ENCODE measurements at places on chromosomes 2 and 18.

DNA sequence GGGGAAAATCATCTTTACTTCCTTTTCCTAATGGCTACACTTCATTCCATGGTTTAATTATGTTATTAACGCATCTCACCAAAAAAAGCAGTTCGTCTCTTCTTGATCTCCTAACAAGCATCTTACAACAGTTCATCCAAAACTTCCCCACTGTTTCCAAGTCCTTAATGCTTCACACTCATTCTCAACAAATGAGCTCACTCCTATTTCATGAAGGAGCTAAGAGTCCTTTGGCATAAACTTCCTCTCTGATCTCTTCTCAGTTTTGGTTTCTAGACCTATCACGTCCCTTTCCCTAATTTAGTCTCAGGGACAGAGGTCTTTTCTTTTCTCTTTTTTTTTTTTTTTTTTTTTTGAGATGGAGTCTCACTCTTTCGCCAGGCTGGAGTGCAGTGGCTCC lies 205.9 kb upstream of the SLC39A10 start:
- DNase-seq = no peak

- DNase-seq = no peak
These were observed 24.0 kb downstream of the RAX start for GRCh38 chr18:59249199-59249774.

GRCh38 chr2:119223521-119224390 lies at the start of gene STEAP3:
Gene STEAP3, plus strand, starts transcription at chr2:119223834. Its CDS starts 7,179 bp downstream, at chr2:119231013.
- no peak for DNase-seq

DNA sequence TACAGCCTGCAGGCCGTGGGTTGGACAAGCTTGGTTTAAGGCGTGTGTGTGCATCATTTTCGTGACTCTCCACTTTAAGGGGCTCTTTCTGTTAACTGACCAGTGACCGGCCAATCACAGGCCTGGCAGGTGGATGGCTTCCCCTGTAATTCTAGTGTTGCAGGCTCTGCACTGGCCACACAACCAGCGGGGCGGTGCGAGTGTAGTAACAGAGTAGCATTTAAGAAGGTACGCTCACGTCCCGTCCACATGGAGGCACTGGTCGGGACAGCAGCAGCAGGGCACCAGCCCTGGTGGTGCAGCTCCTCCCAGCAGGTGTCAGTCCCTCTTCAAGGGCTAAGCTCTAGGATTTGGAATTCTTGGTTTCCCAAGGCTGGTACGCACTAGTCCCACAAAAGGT lies 8.0 kb upstream of the ANO7 start:
- DNase-seq = no peak

- DNase-seq = no peak
These were observed 49.4 kb downstream of the BCL11A start for GRCh38 chr2:60504049-60504448.

GRCh38 chr2:101679037-101679726 lies 18.3 kb upstream of the MAP4K4 start:
- DNase-seq = no peak

DNA sequence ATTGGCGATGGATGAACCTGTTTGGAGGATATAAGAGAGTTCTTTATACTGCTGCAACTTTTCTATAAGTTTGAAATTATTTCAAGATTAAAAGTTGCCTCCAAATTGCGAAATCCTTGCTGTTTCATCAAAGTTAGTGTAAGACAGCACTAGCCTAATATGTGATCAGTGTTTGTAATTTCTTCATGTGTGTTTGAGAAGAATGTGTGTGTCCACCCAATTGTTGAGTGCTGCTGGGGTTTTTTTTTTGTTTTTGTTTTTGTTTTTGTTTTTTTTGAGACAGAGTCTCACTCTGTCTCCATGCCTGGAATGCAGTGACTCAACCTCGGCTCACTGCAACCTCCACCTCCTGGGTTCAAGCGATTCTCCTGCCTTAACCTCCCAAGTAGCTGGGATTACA lies 33.4 kb downstream of the CDK15 start:
- no peak for DNase-seq

DNA sequence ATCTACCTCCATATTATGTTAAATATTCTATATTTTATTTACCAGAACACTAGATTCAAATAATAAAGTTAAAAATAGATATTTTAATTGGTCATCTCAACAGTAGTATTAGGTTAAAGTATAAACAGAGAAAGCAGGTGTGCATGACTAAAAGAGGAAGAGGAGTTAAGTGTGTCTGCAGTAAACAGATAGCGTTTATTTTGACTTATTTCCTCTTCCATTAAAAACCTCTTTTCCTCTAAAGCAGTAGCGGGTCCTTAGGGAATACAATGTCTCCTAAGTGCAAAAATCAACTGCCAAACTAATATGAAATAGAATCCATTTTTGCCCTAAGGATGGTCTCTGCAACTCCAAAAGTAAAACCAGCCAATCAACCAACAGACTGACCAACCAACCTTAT lies 27.7 kb downstream of the EIF2AK3 start:
- no peak for DNase-seq

DNA sequence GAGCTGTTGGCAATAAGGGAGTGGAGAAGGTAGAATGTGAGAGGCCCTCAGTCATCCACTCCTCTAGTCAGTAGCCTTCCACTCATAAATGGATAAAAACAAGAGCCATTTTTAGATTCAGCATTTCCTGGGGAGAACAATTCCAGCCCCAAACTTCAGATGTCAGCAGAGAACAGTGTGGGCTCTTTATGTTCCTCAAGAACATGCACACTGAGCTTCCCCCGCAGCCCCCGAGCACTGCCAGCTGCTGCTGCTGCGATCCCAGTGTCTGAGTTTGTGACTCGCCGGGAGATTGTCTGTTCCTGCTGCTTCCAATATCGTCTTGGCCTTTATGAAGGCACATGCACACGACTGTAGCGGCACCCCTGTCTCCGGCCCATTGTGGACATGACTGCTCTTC lies 143.7 kb upstream of the CTNNA2 start:
- DNase-seq = no peak

DNA sequence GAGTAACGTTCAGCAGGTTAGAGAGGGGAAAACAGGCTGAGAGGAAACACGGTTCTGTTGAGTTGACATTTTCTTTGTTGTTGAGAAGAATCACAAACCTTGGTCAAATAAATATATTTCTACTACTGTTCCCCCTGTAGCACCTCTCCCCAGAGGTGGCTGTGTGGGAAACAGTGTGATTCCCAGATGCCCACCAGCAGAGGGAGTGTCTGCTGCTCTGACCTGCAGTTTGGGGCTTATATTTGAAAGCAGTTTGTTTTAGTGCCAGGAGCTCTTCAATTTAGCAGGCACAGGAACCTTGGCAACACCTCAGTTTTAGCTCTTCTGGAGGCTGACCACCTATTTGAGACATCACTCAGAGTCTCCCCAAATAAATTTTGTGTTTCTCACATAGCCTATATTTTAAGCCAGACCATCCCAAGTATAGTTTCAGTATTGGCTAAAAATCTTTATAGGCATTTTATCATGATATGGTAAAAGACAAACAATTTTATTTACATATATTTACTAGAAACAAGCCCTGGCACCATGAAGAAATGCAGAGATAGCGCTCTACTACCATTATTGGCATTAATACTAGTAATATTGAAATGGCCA lies 75.7 kb downstream of the PIK3C3 start:
- no peak for DNase-seq

DNA sequence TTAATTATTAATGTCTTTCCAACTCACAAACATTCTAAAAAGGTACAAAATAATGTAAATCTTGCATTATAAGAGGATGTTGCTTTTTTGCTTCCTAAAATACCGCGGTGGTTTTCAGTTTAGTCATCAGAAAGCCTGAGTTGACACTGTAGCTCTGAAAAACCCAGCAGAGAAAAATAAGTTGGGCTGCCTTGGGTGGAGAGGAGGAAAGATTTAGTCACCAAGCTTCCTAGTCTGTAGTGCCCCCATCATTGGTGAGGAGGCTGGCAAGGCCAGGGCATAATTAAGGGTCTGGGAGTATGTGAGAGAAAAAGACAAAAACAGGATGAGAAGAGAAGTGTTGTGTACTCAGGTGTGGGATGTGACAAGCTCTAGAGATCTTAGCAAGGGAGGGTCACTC lies 5.7 kb downstream of the PTPRM start:
- DNase-seq = no peak

DNA sequence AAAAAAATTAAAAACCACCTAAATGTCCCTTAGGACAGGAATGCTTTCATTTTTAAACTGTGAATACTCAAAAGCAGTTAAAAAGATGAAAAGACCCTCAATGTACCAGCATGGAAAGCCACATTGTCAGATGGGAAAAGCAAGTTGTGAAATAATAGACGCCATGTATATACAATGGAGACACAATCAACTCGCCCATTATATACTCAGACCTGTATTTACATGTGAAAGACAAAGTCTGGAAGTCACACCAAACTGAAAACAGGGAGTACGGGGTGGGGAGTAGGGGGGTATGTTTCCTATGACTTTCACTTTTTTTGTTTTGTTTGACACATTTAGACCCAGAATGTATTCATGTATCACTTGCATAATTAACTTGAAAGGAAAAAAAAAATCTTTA lies 75.6 kb downstream of the CELF4 start:
- no peak for DNase-seq

DNA sequence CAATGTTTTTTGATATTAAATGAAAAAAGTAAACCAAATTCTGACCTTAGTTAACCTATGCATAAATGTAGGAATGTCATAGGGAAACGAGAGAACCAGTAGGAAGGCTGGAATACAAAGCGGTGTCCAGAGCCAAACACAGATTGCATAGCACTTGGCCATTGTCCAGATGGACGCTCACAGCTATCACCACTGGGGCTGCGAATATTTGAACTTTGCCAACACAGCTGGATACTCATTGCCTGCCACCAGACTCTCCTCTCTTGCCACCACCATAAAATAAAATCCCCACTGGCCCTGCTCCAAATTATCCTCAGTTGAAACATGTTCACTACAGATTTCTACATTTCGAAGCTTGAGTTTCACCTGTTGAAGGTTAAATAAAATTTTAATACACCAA lies 159.3 kb upstream of the GULP1 start:
- DNase-seq = no peak

DNA sequence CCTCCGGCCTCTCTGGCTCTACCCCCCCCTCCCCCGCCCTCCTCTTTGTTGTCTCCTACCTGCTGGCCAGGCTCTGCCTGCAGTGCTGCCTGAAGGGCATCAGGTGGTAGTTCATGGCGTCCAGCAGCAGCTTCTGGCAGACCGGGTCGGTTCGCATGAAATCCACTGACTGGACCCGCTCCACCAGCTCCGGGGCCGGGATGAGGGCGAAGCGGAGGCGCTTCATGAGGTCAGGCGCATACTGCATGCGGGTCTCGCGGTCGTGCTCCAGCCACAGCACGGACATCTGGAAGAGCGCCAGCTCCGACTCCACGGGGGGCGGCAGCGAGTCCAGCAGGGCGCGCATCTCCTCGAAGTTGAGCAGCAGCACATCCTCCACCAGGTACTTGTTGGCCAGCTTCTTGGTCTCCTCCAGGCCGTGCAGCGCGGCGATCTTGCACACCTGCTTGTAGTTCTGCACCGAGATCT lies 3.2 kb downstream of the KLHL14 start:
- no peak for DNase-seq

GRCh38 chr2:57373530-57373929 lies 673.1 kb upstream of the VRK2 start:
- DNase-seq = no peak

GRCh38 chr18:78583739-78584458 lies 395.7 kb upstream of the SALL3 start:
- no peak for DNase-seq

DNA sequence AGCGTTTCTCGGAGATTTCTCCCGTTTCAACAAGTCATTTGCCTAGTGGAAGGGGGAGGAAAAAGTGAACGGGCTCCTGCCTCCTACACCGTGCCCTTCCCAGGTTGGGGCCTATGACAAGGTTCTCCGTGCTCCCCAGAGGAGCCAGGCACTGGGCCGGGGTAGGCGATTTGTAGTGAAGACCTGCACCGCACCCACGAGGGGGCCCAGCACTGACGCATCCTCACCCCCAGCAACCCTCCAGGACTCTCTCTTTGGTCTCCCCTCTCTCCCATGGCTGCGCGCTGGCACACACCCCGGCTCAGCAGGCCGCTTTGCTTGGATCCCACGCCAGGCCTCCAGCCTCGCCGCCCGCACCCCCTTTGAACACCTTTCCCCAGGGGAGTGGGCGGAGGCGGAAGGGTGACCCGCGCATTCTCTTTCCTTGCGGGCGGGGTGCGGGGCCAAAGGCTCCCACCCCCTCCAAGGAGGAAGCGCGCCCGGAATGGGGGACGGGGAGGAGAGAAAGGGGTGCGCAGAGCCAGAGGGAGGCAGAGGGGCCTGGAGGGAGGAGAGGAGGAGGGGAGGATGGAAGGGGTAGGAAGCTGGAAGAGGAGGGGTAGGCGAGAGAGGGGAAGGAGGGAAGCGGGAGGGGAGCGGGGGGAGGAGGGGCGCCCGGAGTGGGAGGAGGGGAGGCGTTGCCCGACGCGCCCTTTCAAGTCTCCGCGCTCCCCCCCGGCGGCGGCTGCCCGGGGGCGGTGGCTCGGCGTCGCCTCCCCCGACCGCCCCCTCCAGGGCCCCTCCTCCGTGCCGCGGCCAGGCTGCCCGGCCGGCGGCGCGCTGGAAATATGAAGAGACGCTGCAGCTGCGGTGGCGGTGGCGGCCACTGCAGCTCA lies at the start of gene APCDD1:
TSS of gene APCDD1 (plus strand) at position 830 of the 875 bp plus-strand sequence. CDS start 347 bp downstream, outside the sequence.
- DNase-seq = no peak

DNA sequence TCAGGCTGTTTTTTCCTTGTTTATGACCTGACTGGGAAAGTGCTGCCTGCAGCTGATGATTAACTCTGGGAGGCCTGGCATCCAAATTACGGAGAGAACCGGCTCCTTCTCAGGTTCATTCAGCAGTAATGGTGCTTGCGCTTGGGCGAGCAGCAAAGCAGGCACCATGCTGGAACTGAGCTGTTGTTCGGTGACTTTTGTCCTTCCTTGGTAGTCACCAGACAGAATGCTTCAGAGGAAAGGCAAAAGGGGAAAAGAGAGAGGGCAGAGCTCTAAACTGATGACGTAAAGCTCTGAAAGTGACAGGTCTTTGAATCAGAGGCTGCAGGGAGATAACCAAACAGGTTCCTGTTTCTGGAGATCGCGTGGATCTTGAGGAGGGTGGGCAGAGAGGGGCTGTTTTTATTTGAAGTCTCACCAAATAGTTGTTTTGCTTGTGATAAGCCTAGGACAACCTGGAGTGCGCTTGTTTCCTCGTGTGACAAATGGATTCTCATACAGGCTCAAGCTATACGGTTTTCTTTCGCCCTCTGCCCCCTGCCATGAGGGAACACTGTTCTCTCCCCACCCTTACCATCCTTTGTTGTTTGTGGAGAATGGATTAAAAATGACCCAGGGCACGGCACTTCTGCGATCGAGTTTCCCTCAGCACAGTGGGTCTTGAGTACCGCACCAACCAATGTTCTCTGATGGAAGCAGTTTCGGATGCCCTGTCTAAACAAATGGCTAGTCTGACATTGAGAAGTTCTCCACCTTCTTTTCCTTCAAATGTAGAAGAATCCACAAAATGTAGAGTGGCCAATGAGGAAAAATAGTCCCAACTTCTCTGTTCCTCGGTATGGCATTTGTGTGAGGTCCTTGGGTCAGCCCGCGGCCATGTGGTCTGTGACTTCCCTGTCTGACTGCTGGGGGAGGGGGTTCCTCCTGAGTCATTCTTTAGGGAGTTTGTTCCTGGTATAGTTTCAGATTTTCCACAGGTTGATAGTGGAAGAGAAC lies 1.3 kb downstream of the RASGRP3 start:
- DNase-seq = no peak
